CD4-positive, alpha-beta T cell treated with Interleukin-2 at 100 ng/mL for 4 hours (primary cell): ENCODE measurements at places on chromosomes 2 and 18.

DNA sequence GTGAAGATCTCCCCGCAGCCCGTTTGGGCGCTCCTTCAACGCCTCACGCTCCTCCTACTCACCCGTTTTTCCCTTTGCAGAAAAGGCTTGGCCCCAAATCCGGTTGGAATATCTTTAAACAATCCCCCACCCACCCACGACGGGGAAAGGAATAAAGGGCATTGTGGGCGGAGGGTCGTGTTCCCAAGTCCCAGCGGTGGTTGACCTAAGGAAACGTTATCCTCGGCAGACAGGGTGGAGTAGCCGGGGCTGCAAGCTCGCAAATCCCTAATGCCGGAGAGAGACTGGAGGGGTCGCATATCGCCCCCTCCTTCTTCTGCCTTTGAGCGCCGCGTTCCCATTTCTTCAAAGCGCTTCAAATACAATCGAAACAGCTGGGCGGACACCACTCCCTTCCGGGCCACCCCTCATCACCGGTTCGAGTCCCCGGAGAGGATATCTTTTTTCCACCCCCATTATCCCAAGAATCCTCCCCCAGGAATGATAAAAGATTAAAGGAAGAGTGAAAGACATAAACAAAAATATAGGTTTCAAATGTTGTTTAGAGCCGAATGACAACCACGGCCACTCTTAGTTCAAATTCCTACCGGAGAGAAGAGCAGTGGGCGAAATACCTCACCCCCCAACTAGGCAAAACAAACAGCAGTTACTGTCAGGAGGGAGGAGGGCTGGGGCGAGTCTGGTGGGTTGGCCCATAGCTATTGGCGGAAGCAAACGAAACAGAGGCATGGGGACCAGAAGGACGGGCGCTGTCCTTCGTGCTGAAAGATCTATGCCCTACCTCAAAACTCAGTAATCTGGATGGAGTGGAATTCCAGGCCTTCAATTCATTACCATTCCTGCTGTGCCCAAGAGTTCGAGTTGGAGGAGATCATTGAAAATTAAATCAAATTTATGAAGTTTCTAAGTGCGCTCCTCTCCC lies 2.8 kb upstream of the GAD1 start:
- DNase-seq = no peak

GRCh38 chr2:74843899-74844298 lies 10.0 kb downstream of the HK2 start:
- DNase-seq = peak; percentile 48

- no peak for DNase-seq
Observed at GRCh38 chr2:170523506-170523905, 191.6 kb upstream of the SP5 start.

DNA sequence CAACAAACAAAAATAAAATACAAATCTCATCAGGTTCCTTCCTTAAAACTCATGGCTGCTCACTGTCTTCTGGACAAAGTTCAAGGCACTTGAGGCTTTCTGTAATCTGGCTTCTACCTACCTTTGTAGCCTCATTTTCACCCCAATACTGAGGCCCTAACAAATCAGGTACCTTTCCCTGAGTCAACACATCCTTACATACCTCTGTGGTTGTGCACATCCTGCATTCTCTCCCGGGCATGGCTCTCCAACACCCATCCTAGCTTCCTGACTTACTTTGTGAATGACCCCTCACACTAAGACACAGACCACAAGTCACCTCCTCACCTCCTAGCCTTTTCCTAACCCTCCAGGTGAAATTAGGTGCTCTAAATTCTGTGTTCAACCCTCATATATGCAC lies 190.9 kb downstream of the PID1 start:
- no peak for DNase-seq
